ENCODE measurements at places on chromosomes 7 and 10.
A peak's percentile ranks its signal among the peaks of the same experiment; 100 is the strongest.

DNA sequence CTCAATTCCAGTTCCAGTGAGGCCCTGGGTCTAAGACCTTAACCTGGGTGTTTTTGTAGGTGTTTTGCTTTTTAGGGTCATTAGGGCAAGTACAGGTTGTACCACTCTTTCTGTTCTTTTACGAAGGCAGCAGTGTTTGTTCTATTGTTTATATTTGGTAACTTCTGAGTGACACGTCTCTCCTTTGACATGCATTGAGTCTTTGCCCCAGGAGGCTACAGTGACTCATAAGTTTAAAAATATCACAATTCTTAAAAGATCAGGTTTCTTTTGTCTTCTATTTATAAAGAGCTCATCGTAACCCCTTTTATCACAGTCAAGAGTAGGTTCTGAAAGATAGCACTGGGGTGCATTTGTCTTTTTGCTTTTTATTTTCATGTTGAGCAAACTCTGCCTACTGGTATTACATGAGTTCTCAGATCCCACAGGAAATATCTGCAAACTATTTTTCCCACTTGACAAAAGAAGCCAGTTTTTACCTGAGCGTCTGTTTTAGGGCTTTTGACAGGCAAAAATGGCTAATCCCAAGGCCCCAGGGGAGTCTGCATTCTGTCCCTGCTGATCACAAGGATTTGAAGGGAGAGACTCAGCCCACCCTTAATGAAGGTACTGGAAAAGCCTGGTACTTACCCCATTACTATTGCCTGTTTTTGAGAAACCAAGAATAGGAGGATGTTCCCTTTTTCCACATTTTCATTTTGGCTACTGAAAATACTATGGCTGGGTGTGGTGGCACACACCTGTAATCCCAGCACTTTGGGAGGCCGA lies 7.9 kb downstream of the NUDT13 start:
- DNase-seq: peak; percentile 67

- no peak for DNase-seq
Measured at GRCh38 chr7:124191713-124192112, 158.8 kb upstream of the TMEM229A start.

GRCh38 chr7:141563956-141564623 lies 12.9 kb downstream of the AGK start:
- DNase-seq: no peak

GRCh38 chr7:53744403-53744760 lies 708.9 kb downstream of the POM121L12 start:
- DNase-seq: no peak

- peak; percentile 6 for DNase-seq
Measured at GRCh38 chr7:70392877-70393435, 739.0 kb upstream of the GALNT17 start.

GRCh38 chr7:135755351-135755753 lies 6.7 kb upstream of the FAM180A start:
- no peak for DNase-seq

- DNase-seq: peak; percentile 62
Measured at GRCh38 chr10:79098596-79099015, 29.8 kb downstream of the ZMIZ1 start.

DNA sequence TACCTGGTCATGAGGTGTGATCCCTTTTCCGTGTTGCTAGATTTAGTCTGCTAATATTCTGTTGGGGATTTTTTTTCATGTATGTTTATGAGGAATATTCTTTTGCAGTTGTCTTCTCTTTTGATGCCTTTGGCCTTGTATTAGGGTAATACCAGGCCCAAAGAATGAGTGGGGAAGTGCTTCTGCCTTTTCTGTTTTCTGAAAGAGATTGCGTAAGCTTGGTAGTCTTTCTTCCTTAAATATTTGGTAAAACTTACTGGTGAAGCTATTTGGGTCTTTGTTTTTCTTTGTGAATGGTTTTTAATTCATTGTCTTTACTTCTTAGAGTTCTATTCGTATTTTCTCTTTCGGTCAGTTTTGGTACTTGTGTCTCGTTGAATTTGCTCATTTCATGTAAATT lies 51.1 kb downstream of the SHH start:
- DNase-seq: no peak

GRCh38 chr10:91944880-91945630 lies 21.5 kb downstream of the BTAF1 start:
- peak; percentile 54 for DNase-seq

- peak; percentile 58 for DNase-seq
Measured at GRCh38 chr7:28409716-28410627, 2.3 kb upstream of the CREB5 start.

DNA sequence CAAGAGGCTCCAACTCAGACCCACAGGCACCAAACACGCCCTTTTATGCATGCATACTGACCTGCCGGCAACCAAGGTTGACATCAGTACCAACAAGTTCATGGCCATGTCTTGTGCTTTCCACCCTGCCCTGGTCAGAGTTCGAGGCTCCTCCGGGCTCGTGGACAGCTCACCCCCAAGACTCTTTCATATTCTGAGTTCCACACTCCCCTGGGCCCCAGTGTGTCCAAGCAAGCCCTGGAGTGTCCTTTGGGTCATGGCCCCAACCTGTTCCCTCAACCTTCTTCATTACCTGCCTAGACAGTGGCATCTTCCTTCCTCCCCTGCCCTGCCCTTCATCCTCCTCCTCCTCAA lies 40.5 kb downstream of the HIF1AN start:
- no peak for DNase-seq

DNA sequence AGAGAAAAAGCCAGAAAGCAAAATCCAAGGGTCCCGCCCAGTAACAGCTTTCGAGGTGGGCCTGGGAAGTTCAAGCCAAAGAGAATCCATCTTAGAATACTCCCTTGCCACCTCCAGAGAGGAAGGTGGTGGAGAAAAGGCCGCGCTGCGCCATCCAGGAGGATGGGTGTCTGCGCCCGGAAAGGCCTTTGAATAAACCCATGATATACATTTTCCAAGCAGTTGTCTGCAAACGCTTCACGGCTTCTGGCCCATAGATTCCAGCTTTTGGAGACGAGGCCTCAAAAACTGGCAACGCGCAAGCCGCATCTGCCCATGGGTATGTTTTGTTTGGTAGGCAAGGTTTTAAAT lies 17.8 kb downstream of the RGS10 start:
- no peak for DNase-seq

Data from fibroblast of skin of back (primary cell).